T follicular helper cell (primary cell): ENCODE measurements at places on chromosomes 11 and 22.

- DNase-seq: no peak
Measured at GRCh38 chr11:18010121-18010670, 2.7 kb downstream of the SERGEF start.

- no peak for DNase-seq
Measured at GRCh38 chr11:84626256-84626655, 1000.9 kb downstream of the DLG2 start.

GRCh38 chr22:49218142-49218541 is 609.5 kb downstream of the BRD1 start:
- no peak for DNase-seq

DNA sequence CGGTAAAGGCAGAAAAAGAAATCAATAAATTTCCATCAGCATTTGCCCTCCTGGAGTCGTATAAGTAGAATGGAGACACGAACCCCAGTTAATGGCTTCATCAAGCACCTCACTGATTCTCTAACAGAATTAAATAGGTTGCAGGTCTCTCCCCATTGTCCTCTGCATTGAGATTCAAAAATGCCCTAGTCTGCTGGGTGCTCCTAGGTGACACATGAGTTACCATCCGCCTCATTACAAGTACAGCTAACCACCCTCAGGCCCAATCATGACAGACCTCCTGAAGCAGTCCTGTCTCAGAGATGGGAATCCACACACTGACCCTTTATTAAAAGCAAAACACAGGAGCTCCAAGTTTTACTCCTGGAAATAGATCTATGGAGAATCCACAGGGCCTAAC is 31.4 kb downstream of the HSPA8 start:
- no peak for DNase-seq

DNA sequence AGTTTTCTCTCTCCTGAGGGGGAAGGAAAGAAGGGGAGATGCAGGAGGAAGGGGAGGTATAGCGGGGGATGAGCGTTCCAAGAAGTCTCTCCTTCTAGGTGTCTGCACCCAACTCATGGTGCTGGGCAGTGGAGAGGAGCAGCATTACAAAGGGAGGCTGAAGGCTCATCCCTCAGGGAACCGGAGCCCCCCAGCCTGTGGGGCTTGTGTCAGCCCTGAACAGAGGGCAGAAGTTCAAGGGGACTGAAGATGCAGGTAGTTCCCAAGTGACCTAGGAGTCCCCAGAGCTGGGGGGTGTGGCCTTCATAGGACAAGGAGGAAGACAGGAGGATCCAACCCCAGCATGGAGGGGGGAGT is 1.8 kb downstream of the C11orf68 start:
- no peak for DNase-seq

DNA sequence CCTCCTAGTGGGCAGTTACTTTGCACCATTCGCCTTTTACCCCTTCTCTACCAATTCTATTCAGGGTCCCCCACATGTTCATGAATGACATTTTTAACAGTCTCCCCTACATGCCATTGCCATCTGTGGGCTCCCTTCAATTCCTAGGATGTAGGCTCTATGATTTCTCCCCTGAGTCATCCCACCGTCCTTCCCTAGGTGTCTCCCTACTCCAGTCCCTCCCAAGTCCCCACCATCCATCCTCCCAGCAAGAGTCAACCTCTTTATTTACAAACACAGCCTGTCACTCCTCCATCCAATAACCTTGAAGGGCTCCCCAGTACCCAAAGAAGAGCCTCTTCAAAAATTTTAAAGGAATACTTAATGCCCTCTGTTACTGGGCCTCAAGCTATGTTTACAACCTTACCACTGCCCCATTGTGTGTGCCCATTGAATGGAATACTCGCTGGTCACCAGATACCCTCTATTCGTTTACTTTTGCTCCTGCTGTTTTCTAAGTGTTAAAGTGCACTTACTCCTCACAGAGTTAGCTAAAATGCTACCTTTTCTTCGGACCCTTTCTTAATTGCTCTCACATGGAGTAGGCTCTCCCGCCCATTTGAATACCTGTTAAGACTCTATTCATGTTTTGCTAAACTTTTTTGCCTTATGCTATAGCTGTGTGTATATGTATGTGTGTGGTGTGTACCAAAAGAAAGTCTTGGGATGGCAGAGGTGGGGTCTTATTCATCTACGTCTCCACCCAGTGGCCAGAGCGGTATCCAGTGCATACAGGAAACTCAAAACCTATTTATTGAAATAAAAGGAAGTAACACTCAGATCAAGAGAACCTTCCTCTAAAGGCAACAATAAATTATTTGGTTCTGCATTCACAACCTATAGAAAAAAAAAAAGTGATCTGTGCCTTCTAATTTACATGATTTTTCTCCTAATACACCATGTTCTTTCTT is 235.8 kb upstream of the CCDC90B start:
- no peak for DNase-seq

DNA sequence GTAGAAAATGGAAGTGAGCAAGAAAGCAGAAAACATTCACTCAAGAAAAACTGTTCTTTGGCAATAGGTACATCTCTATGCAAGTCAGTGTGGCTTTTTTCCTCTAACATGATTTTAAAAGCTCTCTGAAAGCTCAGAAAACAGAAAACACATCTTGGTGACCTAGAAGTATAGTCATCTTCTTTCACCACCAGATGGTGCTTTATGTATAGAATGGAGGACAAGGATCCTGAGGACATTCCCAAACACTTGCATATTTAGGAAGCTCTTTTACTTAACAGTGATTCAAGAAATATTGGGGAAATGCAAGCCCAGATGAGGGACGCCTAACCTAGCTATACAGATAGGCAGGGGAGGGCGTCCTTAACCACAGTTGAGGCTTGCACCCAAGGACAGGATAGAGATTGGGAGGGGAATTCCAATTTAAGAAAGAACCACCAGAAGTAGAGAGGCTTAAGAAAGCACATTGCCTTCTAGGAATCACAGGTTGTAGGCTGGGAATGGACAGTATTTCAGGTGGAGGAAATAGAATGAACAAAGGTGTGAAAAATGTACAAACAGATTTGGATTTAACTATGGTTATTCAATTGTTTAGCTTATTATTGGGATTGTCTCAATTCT is 13.8 kb upstream of the CCDC81 start:
- no peak for DNase-seq

DNA sequence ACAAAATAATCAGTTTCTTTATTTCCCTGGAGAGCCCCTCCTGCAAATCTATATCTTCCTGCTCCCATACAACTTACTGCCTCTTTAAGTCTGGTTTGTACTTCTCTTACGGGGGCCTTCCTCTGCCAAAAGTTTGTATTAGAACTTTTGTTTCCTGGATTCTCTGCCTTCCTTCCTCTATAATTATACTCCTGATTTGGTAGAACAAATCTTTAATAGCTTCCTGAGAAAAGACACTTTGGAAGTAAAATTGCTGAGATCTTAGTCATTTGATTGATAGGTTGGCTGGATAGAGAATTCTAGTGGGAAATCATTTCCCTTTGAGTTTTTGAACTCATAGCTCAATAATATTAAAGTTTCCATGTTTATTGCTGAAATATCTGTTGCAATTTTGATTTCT is 499.2 kb downstream of the RAB38 start:
- no peak for DNase-seq

DNA sequence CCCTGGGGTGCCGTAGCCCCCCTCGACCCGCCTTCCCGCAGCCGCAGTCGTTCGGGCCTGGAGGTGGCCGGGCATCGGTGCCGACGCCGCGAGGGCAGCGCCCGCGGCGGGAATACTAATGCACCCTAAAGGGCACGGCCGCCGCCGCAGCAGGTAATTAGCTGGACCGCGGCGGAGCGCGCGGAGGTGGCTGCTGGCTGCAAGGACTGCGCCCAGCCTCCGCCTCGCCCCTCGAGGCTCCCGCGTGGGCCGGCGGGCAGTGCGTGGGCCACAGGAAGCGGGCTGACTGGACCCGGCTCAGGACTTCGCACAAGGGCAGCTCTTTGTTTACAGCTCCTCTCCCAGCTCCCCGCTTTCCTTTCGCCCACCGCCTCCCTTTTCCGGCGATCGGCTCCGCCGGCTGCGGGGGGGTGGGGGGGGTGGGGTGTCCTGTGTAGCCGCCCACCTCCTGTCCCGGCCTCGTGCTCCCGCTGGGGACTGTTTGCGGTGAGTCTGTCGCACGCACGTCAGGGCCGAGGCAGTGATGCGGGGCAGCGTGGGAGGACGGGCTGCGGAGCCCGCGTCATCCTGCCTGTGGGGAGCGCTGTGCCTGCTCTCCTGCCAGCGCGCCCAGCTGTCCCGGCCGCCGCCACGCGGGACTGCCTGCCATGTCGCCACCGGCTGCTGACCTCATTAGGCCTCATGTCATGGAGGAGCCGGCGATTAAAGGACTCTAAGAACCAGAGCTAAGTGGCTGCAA is 53.2 kb downstream of the GRIK4 start:
- DNase-seq: no peak

DNA sequence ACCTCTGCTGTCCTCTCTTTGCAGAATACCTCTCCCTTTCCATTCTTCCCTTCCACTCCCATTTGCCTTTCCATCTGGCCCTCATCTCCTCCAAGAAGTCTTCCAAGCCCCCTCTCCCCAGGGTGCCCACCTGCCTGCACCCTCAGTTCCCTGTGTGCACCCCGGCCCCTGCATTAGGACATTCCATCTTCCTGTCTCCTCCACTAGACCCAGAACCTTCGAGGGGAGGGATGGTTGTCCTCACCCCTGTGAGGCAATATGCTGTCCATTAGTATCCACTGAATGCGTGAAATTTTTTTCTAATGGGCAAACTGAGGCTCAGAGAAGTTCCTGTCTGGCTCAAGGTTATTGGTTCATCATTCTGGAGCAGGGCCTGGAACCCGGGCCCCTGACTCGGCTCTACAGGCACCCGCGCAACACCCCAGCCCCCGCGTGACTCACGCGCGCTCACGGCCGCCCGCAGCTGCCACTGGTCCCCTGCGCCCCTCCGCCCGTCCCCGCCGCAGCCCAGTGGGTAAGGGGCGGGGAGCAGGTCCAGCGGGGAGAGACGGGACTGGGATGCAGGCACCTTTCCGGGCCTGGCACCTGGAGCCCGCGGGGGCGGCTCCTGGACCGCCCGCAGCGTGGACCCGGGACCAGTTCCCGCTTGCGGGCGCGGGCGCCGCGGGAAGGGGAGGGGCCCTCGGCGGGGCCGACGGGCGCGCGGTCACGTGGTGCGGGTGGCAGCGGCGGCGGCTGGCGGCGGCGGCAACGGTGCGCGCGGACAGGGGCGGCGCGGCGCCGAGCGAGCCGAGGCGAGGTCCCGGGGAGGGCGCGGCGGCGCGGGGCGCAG is 7.0 kb downstream of the SEPTIN3 start:
- peak; percentile 26 for DNase-seq

DNA sequence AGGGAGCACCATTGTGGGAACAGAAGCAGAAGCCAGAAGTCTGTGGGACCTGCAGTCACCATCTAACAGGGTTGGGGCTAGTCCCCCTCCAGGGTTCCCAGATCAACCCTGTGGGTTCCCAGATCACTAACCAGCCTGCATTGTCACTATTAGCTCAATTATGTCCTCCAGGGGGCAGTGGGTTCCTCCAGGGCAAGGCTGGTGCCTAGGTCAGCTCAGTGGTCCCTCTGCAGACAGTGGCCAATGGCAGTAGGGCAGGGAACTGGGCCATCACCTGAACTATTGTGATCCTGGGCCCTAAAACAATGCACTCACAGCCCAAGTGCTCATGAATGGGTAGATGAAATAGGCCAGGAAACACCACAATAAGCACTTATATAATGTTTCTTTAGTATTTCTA is 18.8 kb upstream of the PRSS23 start:
- no peak for DNase-seq

- DNase-seq: peak; percentile 61
Measured at GRCh38 chr22:39900306-39901227, at the start of gene GRAP2. Gene GRAP2 (plus strand): TSS chr22:39901084. CDS start chr22:39947107, 46,023 bp downstream.

- no peak for DNase-seq
Measured at GRCh38 chr22:47374273-47374771, 611.9 kb downstream of the TBC1D22A start.

DNA sequence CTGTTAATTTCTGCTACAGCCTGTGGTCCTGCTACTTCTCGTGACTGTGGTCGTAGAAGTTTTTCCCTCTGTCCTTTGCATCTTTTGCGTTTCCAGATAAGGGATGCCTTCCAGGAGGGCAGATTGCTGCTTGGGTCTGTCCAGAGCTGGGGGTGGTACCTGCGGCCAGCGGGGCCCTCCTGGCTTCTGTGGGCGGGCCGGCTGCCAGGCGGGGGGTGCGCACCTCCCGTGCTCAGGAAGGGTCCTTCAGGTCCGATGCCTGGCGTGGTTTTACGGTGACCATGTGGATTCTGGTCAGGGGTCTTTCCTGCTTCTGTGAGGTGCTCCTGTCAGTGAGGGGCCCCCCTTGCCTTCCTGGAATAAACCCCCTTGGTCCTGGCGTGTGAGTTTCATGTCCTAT is 84.8 kb downstream of the KCNQ1 start:
- DNase-seq: no peak

GRCh38 chr11:107609400-107610218 is 18.7 kb downstream of the ELMOD1 start:
- DNase-seq: no peak

DNA sequence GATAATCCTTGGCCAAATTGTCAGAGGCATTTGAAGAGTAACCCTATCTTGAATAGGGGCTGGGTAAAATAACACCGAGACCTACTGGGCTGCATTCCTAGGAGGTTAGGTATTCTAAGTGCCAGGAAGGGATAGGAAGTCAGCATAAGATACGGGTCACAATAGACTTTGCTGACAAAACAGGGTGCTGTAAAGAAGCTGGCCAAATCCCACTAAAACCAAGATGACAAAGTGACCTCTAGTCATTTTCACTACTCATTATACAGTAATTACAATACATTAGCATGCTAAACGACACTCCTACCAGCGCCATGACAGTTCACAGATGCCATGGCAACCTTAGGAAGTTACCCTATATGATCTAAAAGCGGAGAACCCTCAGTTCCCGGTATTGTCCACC is 964 bp upstream of the REXO2 start:
- no peak for DNase-seq

DNA sequence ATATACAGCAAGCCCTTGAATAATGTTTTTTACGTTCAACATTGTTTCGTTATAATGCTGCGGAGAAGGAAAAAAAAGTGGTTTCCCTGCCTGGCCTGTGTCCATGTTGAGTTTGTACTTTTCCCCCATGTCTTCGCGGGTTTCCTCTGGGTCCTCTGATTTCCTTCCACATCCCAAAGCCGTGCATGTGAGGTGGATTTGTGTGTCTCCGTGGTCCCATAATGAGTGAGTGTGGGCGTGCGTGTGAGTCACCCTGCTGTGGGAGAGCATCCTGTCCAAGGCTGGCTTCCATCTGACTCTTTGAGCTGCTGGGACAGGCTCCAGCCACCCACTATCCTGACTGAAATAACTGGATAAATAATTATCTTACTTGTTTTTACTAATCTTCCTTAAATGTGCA is 29.6 kb upstream of the SNX19 start:
- no peak for DNase-seq

DNA sequence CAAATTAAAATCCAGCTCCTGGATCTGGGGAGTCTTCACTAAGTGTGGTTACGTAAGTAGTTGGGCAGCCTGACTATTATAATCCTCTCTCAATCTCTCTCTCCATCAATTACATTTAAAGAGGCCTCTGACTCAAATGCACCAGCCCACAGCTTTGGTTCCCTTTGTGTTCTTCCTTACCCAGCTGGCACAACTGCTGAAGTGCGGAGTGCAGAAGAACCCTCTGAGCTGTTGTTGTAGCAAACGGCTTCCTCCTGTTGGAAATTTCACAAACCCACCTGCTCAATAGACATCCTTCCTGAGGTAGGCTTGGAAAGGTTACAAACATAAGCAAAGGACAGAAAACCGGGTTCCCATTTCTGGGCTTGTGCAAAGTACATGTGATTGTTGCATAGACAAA is 17.0 kb upstream of the SORL1 start:
- no peak for DNase-seq
